Eye (tissue), 1 donor: ENCODE measurements at places on chromosomes 11 and 22.
A peak's percentile ranks its signal among the peaks of the same experiment; 100 is the strongest.

GRCh38 chr11:107587306-107587979 lies 3.5 kb upstream of the ELMOD1 start:
- no peak for DNase-seq

DNA sequence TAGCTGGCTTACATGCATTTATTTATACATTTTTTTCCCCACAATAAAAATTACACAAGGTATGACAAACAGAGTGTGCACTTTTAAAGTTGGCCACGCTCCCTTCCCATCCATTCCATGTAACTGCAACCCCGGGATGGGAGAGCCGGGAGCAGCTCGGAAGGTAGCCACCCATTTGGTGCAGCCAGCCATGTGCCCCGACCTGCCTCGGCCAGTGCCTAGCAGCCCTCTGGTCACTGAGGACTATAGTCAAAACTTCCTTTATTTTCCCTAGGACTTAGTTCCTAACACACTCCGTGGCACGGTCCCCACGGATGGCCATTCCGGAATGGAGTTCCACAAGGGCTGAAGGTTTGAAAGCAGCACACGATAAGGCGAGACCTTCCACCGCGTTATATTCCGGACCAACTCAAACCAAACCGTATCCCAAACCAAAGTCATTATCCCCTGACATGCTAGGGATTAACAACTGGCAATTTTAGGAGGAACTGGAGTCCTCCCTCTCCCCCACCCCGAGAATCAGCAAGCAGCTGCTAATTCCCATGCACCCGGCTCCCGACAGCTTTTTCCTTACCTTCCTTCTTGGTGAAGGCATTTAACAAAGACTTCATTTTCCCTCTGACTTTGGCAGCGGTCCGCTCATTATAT lies 426.4 kb downstream of the SHANK2 start:
- no peak for DNase-seq

GRCh38 chr11:114762408-114762807 lies 84.1 kb downstream of the NXPE2 start:
- peak; percentile 87 for DNase-seq

DNA sequence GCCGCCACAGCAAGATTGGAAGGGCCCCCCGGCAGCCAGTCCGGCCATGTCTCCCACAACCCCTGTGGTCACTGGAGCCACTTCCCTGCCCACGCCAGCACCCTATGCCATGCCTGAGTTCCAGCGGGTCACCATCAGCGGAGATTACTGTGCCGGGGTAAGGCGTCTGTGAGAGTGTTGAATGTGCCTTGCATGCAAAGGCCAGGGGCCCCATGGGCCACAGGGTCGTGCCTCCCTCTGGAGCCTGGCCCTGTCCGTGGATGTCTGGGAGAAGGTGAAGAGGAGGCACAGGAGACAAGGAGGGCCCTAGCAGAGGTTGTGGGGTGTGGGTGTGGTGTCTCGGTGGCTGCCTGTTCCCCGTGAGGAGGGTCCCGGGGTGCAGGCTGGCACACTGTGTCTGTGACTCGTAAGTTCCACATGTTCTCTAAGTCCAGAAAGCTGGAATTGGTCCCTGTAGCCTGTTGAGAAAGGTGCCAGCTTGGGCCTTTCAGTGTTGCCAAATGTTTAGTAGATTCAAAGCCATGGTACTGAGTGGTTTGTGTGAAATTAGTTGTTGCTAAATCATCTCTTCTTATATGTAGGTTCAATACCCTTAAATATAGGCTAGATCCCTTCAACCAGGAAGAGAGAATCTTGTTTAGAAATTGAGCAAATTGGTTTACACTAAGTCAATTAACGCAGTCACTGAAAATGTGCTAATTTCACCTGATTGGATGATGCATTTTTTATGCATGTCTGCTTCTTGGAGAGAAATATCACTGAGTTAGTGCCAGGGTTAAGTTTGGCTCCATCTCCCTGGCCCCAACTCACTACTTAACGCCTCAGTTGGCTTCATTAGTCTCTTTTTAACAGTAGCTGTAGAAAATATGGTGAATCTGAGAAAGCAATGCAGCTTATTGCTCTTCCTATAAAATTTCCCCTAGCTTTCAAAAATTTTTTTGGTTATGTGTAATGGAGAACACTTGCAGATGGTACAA lies 23.8 kb downstream of the AMPD3 start:
- DNase-seq, result no peak

DNA sequence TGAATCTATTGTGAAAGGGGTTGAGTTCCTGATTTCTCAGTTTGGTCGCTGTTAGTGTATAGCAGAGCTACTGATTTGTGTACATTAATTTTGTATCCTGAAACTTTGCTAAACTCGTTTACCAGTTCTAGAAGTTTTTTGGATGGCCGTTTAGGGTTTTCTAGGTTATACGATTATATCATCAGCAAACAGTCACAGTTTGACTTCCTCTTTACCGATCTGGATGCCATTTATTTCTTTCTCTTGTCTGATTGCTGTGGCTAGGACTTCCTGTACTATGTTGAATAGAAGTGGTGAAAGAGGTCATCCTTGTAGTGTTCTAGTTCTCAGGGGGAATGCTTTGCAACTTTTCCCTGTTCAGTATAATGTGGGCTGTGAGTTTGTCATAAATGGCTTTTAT lies 24.6 kb upstream of the OOSP4B start:
- no peak for DNase-seq

GRCh38 chr22:42814215-42814614 lies 42.9 kb downstream of the ARFGAP3 start:
- no peak for DNase-seq

GRCh38 chr22:50727678-50728522 lies 10.1 kb upstream of the ACR start:
- no peak for DNase-seq

DNA sequence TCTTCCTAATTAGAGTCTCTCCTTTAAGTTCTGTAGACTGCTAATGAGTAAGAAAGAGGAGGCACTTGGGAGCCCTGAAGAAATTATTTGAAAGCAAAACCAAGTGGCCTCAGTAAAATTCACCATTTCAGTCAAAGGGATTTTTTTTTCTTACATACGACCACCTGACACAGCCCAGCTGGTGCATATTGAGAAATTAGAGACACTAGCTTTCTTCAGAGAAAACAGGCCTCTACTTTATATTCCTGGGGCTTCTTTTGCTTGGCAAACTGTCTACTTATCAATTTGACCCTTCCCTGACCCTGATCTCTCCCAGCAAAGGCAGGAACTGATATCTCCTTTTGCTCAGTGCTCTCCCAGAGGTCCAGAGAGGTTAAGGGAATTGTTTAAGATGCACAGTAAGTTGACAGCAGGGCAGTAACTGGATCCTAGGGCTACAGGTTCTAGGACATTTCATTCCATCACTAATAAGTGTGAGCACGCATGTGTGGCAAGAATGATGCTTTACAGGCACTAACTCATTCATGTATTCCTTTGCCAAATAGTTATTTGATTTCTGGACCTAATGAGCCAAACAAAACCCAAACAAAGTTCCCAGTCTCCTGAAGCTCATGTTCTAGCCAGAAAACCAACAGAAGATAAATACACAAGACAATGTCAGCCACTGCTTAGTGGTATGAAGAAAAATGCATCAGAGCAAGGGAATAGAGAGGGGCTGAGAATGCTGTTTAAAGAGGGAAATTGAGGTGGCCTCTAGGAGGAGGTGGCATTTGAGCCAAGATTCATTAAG lies 467.6 kb downstream of the SOX6 start:
- no peak for DNase-seq

GRCh38 chr11:110728476-110728875 lies 16.2 kb upstream of the ARHGAP20 start:
- no peak for DNase-seq

DNA sequence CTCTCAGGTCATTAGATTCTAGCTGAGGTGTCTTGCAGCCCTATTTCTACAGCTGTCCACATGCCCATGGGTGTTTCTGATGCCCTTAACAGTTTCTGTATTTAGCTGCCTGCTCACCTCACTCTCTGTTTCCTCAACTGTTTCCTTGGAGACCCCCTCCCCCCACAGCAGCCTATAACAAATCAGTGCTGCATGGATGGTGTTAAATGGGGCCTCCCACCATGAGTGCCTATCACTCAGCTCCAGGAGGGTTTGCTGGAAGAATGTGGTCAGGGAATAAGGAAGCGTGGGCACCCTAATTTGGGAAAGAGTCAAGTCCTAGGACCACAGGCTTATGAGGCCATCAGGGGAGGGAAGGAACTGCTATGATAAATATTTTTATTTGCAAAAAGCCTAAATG lies 8.6 kb downstream of the KLHL35 start:
- DNase-seq, result peak; percentile 82

- no peak for DNase-seq
These were observed 73.8 kb downstream of the C11orf58 start for GRCh38 chr11:16812274-16812673.

- DNase-seq, result no peak
These were observed 89.6 kb downstream of the RASSF10 start for GRCh38 chr11:13098616-13099289.

GRCh38 chr11:60370811-60371298 lies 7.5 kb upstream of the MS4A7 start:
- peak; percentile 7 for DNase-seq

- DNase-seq, result no peak
These were observed 24.4 kb downstream of the ARHGAP8 start for GRCh38 chr22:44776605-44777363.

GRCh38 chr11:22769081-22769480 lies 60.5 kb downstream of the SVIP start:
- no peak for DNase-seq

- DNase-seq, result no peak
These were observed 7.2 kb upstream of the IL10RA start for GRCh38 chr11:117978991-117979390.

- no peak for DNase-seq
These were observed 159.7 kb downstream of the DDX10 start for GRCh38 chr11:108824545-108824944.

GRCh38 chr11:62611705-62612365 lies 740 bp downstream of the EML3 start:
- DNase-seq, result peak; percentile 74
